ENCODE measurements at places on chromosomes 2 and 18. TPM values are rescaled to one million over a fixed set of nuclear protein-coding genes. Genes with fewer than 3 reads are reported as not detected.

The SERPINB7 gene
- polyA plus RNA-seq, result 1.0 TPM

The ZSCAN30 gene
- 68.0 TPM for polyA plus RNA-seq

The KCNK3 gene
- polyA plus RNA-seq, result 1.1 TPM

The ANO7 gene
- polyA plus RNA-seq, result 2.5 TPM

The LBX2 gene
- polyA plus RNA-seq, result 3.1 TPM

The RIT2 gene
- polyA plus RNA-seq, result 0.13 TPM

The GREB1L gene
- polyA plus RNA-seq, result 4.0 TPM

The CDC42EP3 gene
- polyA plus RNA-seq, result 49.6 TPM

The PAPOLG gene
- polyA plus RNA-seq, result 26.9 TPM

The FRZB gene
- polyA plus RNA-seq, result 10.9 TPM

The GPAT2 gene
- polyA plus RNA-seq, result 3.8 TPM

DNA sequence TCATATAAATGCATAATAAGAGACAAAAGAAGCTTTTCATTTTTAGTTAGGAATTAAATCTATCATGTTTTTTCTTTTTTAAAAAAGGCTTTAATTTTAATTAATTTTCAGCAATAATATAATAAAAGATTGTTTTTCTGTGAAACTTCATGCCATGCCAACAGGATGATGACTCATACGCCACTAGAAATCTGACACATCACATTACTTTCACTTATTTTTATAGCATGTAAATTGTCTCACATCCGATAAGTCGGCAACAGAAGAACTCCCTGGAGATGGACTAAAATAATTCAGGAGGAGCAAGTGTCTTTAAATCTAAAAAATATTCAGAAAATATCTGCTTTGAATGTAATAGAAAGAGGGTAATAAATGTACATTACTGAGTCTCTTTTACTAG, 1024.2 kb upstream of the ACVR2A start:
- no peak for DNase-seq

DNA sequence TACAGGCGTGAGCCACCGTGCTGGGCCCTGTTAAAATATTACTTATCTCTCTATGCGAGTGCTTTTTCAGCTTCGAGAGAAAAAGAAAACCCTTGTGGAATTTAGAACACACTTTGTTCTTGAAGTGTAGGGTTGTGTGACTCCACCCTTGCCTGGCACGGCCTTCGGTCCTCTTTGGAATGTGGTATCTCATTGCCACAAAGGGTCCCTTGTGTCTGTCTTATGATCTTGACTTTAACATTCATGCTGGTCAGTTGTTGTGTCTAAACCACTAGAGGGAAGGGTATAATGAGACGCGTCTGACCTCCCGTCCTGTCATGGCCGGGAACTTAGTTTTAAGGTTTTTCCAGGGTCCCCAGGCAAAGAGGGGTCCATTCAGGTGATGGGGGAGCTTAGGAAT, 246.4 kb downstream of the VAPA start:
- no peak for DNase-seq

- no peak for DNase-seq
Observed at GRCh38 chr2:235508371-235509160, 14.7 kb downstream of the AGAP1 start.

DNA sequence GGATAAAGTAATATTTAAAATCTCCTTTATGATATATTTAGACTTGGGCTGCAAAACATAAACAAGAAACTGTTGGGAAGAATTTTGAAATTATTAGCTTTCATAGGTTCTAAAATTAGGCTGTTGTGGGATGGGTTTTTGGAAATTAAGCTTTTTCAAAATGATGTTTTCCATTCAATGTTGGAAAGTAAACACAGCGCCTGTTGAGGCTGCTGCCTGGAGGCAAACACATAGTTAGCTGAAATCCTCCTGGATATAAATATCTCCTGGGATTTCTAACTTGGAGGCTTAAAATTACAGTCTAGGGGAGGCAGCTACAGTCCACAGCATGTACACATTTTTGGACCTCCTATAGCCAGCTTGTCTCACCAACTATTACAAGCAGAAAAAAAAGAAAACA, 197.3 kb downstream of the DCC start:
- no peak for DNase-seq

- no peak for DNase-seq
Observed at GRCh38 chr18:8754995-8755960, 49.9 kb downstream of the MTCL1 start.

- no peak for DNase-seq
Observed at GRCh38 chr2:69382547-69382946, 4.5 kb downstream of the GFPT1 start.

DNA sequence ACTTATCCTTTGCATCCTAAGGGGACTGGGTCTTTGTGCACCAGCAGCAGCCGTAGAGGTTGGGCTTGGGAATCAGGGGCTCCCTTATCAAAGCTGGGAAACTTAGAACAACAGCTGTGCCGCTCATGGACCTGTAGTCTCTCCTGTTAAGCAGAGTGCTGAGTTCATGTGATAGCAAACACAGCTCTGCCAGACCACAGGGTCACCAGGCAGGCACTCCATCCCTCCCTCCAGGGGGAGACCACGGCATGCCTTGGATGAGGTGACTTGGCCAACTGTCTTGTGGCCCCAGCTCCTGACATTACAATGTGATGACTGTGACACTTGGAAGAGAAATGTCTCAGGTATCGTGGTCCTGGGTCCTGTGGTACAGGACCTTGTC, 60.0 kb downstream of the DGKD start:
- DNase-seq, result no peak

- DNase-seq, result no peak
Observed at GRCh38 chr18:59846814-59847490, 52.8 kb upstream of the PMAIP1 start.

DNA sequence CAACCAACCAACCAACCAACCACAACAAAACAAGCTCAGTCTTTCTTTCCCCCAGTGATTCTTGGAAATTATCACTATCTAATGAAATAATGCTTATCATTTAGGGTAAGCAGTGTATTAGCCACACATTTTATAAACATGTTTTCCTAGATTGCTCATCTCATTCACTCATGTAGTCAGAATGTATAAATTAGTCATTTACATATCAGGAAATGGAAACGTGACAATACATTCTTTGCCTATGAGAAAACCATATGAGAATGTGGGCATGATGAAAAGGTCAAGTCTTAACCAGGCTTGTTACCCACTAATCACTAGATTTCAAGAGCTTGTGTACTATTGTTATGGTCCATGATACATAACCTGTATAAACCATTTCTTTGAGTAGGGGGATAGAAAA, 1583.4 kb upstream of the PIK3C3 start:
- DNase-seq, result no peak

- DNase-seq, result no peak
Observed at GRCh38 chr2:19685731-19686130, 216.1 kb downstream of the TTC32 start.

DNA sequence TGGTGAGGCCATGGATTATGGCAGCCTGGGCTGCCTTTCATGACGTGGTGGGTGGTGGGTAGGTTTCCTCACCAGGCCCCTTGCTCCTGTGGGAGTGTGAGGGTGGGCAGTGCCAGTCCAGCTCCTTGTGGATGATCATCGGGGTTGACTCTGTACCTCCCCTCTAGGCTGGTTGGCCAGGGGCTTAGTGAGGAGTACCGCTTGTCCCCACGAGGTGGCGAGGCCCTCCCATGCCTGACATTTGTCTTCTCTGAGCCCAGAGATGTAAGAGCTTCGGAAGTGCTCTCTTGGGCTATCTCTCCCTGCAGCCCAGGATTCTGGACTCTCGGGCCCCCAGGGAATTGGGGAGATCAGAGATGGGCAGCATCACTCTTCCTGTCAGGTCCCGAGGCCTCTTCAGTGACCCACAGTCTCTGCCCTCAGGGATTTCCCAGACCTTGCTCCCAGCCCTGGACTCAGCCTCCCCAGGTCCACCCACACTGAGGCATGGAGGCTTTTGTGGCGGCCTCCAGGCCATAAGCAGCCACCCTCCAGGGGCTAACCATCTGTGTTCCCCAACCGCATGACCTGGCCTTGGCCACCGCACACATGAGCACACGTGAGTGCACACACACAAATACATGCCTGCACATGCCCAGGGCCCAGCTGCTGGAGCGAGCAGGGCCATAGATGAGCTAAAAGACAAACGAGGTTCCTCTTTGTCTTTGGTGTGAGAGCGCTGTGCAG, 6.5 kb downstream of the SPR start:
- no peak for DNase-seq

Data from left kidney (tissue), 8 donors.